Stimulated activated CD8-positive, alpha-beta memory T cell treated with anti-CD3 and anti-CD28 coated beads, Interleukin-4, amount 100 ng/mL, for 48 hours (primary cell): ENCODE measurements at places on chromosomes 7 and 10.

DNA sequence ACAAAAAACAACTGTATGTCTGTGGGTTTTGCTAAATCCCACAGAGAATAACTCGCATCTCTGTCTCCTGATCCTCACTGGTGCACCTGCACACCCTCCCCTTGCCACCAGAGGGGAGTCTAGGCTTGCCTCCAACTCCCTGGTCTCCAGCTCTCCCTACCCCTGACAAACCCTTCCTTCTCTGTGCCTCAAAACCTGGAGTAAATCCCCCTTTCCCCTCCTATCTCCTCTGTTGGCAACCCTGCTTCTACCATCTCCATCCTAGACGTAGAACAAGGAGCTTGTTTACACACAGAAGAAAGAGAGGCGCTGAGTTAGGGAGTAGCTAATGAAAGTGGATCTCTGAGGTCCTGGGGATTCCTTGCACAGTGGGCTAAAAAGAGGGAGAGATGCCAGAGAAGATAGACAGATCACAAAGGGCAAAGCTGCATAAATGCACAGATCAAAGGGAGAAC, 6.0 kb downstream of the MBLAC1 start:
- DNase-seq, result peak; percentile 72

- DNase-seq, result no peak
These were observed 33.7 kb downstream of the ZMIZ1 start for GRCh38 chr10:79102498-79102874.

DNA sequence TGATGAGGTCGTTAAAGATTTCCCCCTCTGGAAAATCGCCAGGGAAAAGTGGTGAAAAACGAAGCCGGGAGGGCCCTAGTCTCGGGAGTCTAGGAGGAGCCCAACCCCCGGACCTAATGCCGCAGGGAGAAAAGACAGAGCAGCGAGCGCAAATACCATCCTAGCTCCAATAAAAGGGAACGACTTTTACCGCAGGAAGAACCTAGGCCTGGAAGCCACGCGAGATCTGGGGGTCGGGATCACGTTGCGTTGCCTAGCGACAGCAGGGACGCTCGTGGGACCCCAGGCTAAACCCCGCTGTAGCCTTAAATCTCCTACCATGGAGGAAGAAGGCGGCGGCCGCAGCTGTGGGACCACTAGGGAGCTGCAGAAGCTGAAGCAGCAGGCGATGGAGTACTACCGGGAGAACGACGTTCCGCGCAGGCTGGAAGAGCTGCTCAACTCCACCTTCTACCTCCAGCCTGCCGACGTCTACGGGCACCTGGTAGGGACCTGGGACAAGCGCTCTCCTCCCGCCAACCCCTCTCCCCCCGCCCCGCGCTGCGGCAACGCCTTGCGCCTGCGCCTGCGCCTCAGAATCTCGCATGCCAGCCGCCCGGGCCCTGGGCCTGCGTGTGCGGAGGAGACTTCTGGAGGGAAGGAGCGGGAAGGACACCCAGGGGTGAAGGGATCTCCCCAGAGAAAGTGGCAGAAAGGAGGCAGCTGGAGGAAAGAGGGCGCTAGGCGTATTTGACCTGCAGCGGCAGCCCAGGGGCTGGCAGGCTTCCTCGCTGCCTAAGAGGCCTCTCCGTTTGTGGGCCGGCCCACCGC, at the start of gene ENO4:
Gene ENO4, plus strand, starts transcription at position 252 of the 810 bp plus-strand sequence. Its CDS starts 68 bp downstream, at position 320.
- DNase-seq, result peak; percentile 27

- DNase-seq, result no peak
These were observed 35.0 kb downstream of the AUTS2 start for GRCh38 chr7:69633122-69633831.

DNA sequence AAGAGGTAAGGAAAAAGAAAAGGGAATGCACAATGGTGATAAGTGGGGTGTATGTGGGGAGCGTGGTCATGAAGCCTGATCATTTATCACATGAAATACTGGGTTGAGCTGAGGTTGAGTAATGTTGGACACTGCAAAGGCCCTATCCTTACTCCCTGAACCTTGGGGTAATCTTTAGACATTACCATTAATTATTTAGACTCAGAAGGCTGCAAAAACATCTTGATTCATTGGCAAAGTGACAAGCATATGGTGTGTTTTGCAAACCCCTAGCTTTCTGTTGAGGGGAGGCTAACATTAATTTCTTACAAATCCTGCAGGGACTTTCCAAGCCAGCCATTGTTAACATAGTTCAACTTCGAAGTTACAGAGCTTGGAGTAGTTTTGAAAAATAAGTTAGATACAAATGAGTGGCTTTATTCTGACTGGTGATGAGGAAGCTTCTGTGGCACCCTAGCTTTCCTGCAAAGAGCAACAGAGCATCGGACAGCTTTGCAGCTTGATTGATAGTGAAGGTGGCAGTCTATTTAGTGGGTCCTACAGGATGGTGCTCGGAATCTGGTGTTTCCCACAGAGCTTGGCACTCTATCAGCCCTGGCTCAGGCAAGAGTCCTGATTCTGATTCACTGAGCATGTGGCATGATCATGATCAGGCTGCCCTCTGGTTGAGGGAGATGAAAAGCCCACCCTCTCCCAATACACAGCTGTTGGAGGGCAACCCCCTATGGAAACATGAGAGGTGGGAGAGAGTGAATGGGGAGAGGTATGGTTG, 153.7 kb upstream of the NPVF start:
- DNase-seq, result no peak

GRCh38 chr7:120992272-120992964, 3.9 kb downstream of the CPED1 start:
- DNase-seq, result no peak

GRCh38 chr7:135165862-135166261, 4.6 kb downstream of the CYREN start:
- DNase-seq, result no peak

DNA sequence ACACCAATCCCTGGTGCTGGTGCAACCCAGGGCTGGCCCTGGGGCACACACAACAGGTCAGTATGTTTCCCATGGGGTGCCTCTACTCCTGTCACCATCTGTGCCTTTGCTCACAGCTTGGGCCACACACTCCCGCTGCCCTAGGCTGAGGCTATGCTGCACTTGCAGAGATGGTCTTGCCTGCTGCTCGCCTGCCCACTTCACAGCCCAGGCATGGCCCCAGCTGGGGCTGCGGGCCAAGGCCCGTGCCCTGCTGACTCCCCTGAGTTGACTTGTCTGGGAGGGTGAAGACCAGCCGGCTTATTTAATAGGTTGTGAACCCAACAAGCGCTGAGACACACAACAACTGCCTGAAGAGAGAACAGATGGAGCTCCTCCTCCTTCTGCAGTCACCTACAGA, 184.1 kb downstream of the ZNF33B start:
- no peak for DNase-seq

GRCh38 chr7:85172530-85172941, 14.3 kb downstream of the SEMA3D start:
- DNase-seq, result no peak

DNA sequence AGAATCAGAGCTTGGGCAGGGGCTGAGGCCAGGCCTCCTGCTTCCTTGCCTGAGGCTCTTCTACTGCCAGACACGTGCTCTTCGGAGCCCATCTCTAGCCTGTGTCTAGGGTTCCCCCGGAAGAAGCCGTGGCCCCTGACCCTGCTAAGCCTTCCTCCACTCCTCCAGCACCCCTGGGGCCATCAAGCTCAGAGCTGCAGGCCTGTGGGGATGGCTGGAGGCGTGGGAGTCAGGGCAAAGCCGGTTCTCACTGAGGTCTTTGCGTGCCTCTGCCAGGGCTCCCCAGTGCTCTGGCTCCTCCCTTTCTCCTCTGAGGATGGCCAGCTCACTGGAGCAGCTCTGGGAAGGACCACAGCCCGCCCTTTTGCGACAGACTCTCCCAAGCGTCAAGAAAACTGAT, 34.4 kb downstream of the GHRHR start:
- DNase-seq, result no peak

- no peak for DNase-seq
These were observed 165.7 kb downstream of the PTPN20 start for GRCh38 chr10:47076949-47077361.

- DNase-seq, result no peak
These were observed 40.3 kb downstream of the HIPK2 start for GRCh38 chr7:139737221-139738100.

- DNase-seq, result no peak
These were observed 399.9 kb upstream of the IGFBP3 start for GRCh38 chr7:46320956-46321355.

DNA sequence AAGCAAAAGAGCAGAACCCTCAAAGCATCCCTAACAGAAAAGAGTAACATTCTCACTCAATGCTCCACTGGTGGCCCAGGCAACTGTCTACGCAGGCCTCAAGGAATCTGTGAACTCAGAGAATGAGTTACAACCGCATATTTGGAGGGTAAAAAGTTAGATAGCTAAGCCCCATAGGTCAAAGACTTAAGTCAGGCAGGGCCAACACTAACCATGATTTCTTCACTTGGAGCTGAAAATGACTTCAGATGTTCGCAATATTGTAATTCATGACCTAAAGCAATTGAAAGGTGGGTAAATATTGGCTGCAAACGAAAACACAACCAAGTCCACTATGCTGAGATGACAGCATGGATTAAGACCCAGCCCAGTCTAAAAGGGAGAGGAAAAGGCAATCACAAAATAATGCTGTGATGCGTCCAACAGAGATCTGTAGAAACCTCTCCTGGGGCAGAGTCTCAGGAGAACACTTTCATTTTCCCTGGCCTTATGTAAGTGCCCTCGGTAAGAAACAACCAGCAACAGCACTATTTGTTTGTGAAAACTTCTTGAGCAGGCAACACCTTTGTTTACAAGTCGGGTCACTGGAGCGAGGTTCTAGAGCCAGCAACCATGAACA, 176.5 kb downstream of the TNS3 start:
- DNase-seq, result no peak

- DNase-seq, result no peak
These were observed 110.8 kb upstream of the FGFR2 start for GRCh38 chr10:121708728-121709674.

- DNase-seq, result no peak
These were observed 17.0 kb downstream of the CPA4 start for GRCh38 chr7:130309986-130310385.

- DNase-seq, result no peak
These were observed 26.0 kb upstream of the HYAL4 start for GRCh38 chr7:123819001-123819400.

DNA sequence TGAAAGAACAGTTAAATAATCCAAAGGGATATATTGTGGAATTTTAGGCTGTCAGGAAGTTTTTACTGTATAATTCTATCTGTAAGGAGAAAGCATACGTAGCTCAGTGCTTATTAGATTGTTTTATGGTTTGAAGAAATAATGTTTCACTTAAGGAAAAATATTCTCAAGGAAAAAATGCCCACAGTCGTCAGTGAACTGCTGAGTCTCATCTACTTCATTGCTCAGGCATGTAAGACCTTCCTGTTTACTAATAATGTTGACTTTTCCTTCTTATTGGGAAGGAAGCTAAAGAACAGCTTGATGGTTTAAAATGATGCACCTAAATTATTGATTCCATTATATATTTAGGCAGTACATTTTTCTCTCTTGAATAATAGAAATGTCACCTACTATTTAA, 304.2 kb downstream of the SDK1 start:
- DNase-seq, result no peak

DNA sequence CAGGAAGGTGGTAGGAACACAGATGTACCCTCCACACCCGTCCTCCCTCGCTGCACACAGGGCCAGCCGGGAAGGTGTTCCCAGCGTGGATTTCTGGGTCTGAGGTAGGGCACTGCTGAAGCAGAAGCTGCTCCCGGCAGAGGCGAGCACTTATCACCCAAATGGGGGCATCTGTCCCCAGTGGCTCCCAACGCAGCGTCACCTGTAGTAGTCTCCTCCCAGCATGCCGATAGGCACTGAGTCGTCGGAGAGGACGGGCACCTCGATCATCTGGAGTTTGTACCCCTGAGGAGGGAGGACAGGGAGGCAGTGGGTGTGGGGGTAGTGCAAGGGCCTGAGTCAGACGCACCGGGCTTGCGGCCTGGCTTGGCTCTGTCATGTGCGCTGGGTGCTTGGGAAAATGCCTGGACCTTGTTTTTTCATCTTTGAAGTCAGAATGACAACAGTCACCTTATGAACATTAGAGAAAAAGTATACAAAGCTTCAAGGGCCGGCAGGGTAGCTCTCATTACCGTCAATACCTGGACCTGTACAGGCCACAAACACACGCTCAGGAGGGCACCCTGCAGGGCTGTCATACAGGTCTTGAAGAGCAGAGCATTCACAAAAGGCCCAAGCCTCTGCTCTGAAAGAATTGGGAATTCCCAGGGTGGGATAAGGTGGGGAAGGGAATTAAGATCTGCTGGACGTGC, 3.1 kb upstream of the PYROXD2 start:
- DNase-seq, result no peak

DNA sequence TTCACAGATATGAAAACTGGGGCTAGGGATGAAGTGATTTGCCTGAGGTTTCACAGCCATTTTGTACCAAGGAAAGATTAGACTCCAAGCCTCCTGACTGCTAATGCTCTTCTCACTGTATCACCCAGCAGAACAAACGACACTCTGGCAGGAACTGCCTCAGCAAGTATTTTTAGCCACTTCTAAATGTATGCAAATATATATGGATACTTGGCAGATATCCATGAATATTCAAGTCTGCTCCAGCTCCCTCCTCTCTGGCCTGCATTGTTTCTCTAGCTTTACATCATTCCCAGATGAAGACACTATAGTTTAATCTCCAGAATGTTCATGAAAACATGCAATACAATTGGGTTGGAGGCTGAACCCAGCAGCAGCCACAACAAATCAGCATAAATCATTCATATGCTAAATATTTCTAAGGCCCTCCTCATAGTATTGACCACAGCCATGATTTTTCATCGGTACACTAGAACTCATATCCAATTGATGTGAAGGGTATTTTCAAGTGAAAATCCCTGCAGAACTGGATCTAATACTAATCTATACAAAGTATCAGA, 65.5 kb downstream of the HPSE2 start:
- no peak for DNase-seq

GRCh38 chr7:37346761-37347160, 101.9 kb downstream of the ELMO1 start:
- DNase-seq, result no peak

- no peak for DNase-seq
These were observed 29.4 kb downstream of the ENTPD1 start for GRCh38 chr10:95785317-95785716.

DNA sequence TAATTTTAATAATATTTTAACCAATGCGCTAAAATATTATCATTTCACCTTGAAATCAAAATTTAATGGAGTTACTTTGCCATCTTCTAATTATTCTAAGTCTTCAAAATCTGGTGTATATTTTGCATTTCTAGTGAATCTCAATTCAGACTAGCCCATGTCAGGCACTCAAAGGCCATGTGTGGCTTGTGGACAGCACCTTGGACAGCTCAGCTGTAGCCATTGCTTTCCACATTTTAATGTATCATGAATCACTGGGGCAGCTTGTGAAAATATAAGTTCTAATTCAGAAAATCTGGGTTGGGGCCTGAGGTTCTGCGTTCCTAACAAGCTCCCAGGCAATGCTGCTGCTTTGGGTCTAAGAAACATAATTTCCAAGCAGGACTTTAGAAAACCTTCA, 57.2 kb downstream of the MGAM2 start:
- no peak for DNase-seq
